ENCODE measurements at places on chromosomes 1 and 21.
A peak's percentile ranks its signal among the peaks of the same experiment; 100 is the strongest.

DNA sequence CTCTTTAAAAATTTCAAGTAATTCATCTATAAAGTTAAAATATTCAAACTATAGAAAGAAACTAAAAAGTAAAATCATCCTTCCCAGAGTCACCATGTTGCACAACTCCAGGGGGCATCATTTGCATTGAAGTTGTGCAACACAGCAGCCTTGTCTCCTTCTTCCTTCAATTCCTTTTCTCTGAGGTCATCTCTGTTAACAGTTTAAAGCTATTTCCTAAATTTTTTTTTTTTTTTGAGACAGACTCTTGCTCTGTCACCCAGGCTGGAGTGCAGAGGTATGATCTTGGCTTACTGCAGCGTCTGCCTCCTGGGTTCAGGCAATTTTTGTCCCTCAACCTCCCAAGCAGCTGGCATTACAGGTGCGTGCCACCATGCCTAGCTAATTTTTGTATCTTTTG is 7.1 kb downstream of the RHBG start:
- no peak overlapping the region for H3K27ac ChIP-seq
- no peaks in the 10 kb centered on the region for H3K4me1 ChIP-seq
- no peaks in the 10 kb centered on the region for H3K27me3 ChIP-seq
- H3K36me3 ChIP-seq, result no peaks in the 10 kb centered on the region

DNA sequence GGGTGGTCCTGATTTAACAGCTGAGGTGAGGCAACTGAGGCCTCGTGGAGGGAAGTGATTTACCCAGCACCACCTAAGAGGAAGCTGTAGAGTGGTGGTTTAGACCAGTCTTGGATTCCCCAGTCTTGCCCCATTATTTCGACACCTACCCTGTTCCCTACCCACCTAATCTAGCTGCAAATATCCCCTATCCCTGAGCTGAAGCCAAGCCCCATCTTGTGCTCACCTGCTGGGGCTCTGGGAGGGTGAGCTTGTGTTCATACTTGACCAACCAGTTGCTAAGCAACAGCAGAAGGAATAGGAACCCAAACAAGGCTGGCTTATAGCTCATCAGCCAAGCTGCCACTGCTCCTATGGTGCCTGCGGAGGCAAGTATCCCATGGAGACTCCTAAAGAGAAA is 2.0 kb downstream of the TEX46 start:
- H3K27me3 ChIP-seq, result no peaks in the 10 kb centered on the region
- peaks cover 5% of the 10 kb centered on the region for H3K4me1 ChIP-seq
- no peak overlapping the region for H3K27ac ChIP-seq
- H3K36me3 ChIP-seq, result no peaks in the 10 kb centered on the region

GRCh38 chr1:222464841-222465210 is 83.1 kb downstream of the HHIPL2 start:
- H3K4me3 ChIP-seq, result peak overlapping the region; percentile 48
- DNase-seq, result no peak
- no peaks in the 10 kb centered on the region for H3K4me1 ChIP-seq
- H3K27ac ChIP-seq, result peak overlapping the region; percentile 75
- no peaks in the 10 kb centered on the region for H3K27me3 ChIP-seq

- no peak overlapping the region for H3K27ac ChIP-seq
- DNase-seq, result no peak
- H3K27me3 ChIP-seq, result no peaks in the 10 kb centered on the region
- H3K36me3 ChIP-seq, result no peaks in the 10 kb centered on the region
These were observed 39.7 kb downstream of the CHML start for GRCh38 chr1:241600496-241600901.

DNA sequence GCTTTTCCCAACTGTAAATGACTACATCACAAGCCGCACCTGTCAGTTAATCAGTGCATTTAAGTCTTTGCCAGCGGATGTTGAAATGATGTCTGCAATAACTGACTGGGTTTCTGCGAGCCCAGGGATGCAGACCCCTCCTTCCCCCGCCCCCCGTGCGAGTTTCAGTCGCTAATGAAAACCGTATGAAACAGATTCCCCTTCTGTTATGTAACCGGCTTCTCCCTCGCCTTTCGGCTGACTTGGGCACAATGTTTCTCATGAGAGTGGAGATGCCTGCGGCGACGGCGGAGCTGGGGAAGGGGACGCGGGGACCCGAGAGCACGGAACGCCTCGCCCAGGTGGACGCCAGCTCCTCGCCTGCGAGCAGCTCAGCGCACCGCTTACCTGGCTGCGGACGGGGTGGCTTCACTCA is 753 bp downstream of the KCNJ6 start:
- H3K4me3 ChIP-seq, result peak overlapping the region; percentile 32
- DNase-seq, result no peak

GRCh38 chr1:98048244-98048643 is 127.4 kb upstream of the DPYD start:
- H3K27ac ChIP-seq, result no peak overlapping the region
- H3K36me3 ChIP-seq, result no peaks in the 10 kb centered on the region
- peaks cover 4% of the 10 kb centered on the region for H3K27me3 ChIP-seq
- DNase-seq, result no peak
- H3K4me1 ChIP-seq, result peaks cover 36% of the 10 kb centered on the region
- peak overlapping the region; percentile 17 for H3K4me3 ChIP-seq

- H3K27ac ChIP-seq, result peak overlapping the region; percentile 62
- H3K4me3 ChIP-seq, result peak overlapping the region; percentile 3
- H3K4me1 ChIP-seq, result peaks cover 74% of the 10 kb centered on the region
- no peaks in the 10 kb centered on the region for H3K27me3 ChIP-seq
- DNase-seq, result no peak
These were observed 67.7 kb downstream of the MACF1 start for GRCh38 chr1:39272027-39272797.

GRCh38 chr1:41618871-41619270 is 134.4 kb upstream of the EDN2 start:
- DNase-seq, result peak; percentile 60
- no peaks in the 10 kb centered on the region for H3K27me3 ChIP-seq
- peaks cover 26% of the 10 kb centered on the region for H3K4me1 ChIP-seq
- H3K4me3 ChIP-seq, result no peak overlapping the region

- H3K27me3 ChIP-seq, result peaks cover 39% of the 10 kb centered on the region
- no peak overlapping the region for H3K27ac ChIP-seq
- H3K4me1 ChIP-seq, result peaks cover 19% of the 10 kb centered on the region
- H3K4me3 ChIP-seq, result no peak overlapping the region
- H3K36me3 ChIP-seq, result no peaks in the 10 kb centered on the region
- DNase-seq, result peak; percentile 78
These were observed 7.1 kb downstream of the PDZK1IP1 start for GRCh38 chr1:47182676-47183235.

- no peak for DNase-seq
- H3K27ac ChIP-seq, result no peak overlapping the region
- no peaks in the 10 kb centered on the region for H3K36me3 ChIP-seq
- H3K4me3 ChIP-seq, result no peak overlapping the region
- H3K27me3 ChIP-seq, result peaks cover 72% of the 10 kb centered on the region
- no peaks in the 10 kb centered on the region for H3K4me1 ChIP-seq
These were observed 123.0 kb upstream of the IGSF21 start for GRCh38 chr1:17984583-17984982.

- H3K27ac ChIP-seq, result no peak overlapping the region
- peaks cover 12% of the 10 kb centered on the region for H3K4me1 ChIP-seq
- no peak for DNase-seq
- no peaks in the 10 kb centered on the region for H3K36me3 ChIP-seq
These were observed 1.1 kb upstream of the DNAJC28 start for GRCh38 chr21:33492571-33492970.

DNA sequence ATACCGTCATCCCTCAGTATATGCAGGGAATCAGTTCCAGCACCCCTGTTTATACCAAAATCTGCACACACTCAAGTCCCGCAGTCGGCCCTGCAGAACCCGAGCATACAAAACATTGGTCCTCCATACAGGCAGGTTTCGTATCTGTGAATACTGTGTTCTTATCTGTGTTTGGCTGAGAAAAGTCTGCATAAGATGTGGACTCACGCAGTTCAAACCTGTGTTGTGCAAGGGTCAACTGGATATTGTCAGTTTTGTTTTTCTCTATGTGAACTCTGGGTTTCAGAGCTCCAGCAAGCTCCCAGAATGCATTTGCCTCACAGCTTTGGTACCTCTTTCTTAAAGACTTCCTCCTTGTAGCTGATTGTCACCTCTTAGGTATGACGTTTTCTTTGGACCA is 100.6 kb downstream of the NR5A2 start:
- H3K36me3 ChIP-seq, result no peaks in the 10 kb centered on the region
- H3K4me3 ChIP-seq, result no peak overlapping the region
- H3K27me3 ChIP-seq, result no peaks in the 10 kb centered on the region
- no peaks in the 10 kb centered on the region for H3K4me1 ChIP-seq
- DNase-seq, result no peak
